ENCODE measurements at places on chromosomes 16 and 17.

- no peak for DNase-seq
Observed at GRCh38 chr17:27290916-27291598, 2.9 kb upstream of the WSB1 start.

GRCh38 chr16:28313587-28313986, 21.3 kb downstream of the SBK1 start:
- DNase-seq: no peak

- no peak for DNase-seq
Observed at GRCh38 chr17:63358111-63358839, 87.8 kb downstream of the CYB561 start.

DNA sequence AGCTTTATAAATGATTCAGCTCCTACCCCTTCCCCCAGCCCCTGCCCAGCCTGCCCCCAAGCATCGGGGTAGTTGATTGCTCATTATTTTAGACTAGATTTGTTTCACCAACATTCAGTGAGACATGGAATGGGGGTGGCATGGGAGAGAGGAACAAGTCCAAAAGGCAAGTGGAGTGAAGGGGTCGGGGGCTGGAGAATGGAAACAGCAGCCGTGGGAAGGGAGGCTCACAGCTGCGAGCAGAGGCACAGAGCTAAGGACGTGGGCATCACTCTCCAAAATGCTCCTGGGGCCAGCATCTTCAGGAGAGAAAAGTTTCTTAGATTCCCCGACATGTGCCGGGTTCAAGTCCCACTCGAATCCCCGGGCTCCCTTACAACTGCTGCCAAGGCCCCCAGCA, 19.3 kb downstream of the PIPOX start:
- DNase-seq: no peak

GRCh38 chr16:11370084-11370931, 25.0 kb downstream of the RMI2 start:
- no peak for DNase-seq

DNA sequence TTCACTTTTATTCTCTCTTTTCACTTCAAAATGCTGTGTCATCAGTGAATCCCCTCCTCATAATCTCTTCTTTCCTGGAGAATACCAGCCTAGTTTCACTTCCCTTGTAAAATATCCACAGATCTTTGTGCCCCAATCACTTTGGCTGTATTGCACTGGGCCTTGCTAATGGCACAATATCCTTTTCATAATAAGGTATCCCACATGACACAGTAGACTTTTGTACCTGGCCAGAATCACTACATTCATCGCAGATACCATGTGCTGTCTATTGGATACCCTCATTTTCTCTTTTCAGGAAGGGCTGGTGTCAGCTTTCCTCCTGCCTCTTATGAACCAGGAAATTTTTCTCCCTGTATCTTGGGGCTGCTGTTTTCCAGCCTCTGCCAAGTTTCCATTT, 25.7 kb upstream of the TOX3 start:
- no peak for DNase-seq

- DNase-seq: no peak
Observed at GRCh38 chr16:69561901-69562300, 3.9 kb upstream of the NFAT5 start.

DNA sequence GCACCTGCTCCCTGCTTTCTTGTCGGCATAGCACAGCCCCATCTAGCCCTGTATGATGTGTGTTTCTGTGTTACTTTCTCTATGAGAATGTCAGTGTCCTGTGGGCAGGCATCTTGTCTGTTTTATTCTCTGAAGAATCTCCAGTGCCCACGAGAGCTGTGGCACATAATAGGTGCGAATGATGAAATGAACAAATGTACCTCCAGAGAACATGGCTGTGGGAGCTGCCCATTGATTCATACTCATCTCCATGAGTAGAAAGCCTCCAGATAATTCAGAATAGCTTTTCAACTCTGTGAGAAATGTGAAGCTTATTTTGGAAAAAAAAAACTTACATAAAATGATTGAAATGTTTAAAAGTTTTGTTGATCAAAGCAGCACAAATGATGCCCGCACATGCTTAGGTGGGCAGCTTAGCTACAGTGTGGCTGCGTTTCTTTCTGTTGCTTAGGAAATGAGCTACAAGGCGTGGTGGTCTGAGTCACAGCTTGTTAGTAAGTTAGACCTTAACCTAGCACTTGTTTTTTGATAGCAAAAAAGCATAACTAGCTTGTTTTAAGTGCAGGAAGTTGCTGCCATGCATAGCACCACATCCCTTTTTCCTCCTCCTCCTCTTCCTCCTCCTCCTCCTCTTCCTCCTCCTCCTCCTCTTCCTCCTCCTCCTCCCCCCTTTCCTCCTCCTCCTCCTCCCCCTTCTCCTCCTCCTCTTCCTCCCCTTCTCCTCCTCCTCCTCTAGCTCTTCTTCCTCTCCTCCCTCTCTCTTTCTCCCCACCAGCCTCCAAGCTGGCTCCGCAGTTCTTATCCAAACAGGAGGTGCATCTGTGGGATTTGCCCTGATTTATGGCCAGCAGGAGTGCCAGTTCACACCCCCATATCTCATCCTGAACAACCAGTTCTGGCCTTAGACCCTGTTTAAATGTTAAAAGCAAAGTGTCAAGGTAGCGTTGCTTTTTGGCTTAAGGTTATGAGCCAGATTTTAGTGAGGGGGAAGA, 221.5 kb downstream of the IRF8 start:
- no peak for DNase-seq

GRCh38 chr16:55280587-55280986, 43.4 kb upstream of the IRX6 start:
- DNase-seq: no peak

DNA sequence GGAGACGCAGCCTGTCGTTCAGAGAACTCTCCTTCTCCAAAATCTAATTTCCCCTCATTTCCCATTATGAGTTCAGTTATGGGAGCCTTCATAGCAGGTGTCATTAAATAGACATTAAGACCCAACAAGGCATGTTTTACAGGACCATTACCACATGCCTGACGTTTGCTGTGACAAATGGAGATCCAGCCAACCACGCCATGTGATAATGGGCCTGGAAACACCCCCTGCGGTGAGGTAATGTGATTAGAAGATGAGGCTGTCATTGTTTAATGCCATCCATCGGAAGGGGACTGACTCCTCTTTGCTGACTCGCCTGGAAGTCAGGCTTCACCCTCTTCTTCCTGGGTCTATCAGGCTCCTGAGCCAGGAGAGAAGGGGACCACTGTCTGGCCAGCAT, 76.9 kb downstream of the WSCD1 start:
- no peak for DNase-seq

DNA sequence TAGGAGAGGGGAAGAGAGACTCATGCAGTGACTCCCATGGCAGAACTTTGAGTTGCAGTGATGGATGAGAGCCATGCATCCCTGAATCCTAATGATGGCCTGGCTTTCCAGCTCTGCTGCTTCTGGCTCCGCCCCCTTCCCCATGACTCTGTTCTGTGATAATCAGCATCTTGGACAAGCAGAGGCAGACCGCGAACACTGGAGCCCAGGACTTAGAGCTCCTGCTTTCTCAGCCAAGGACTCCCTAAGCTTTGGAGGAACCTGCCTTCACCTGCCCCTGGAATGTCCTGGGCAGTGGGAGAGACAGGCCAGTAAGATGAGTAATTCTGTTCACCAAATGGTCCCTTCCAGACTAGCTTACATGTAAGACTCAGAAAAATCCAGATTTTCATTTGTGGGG, 12.5 kb downstream of the CCDC92B start:
- DNase-seq: no peak

- DNase-seq: no peak
Observed at GRCh38 chr17:82283208-82283749, 9.8 kb upstream of the CSNK1D start.

DNA sequence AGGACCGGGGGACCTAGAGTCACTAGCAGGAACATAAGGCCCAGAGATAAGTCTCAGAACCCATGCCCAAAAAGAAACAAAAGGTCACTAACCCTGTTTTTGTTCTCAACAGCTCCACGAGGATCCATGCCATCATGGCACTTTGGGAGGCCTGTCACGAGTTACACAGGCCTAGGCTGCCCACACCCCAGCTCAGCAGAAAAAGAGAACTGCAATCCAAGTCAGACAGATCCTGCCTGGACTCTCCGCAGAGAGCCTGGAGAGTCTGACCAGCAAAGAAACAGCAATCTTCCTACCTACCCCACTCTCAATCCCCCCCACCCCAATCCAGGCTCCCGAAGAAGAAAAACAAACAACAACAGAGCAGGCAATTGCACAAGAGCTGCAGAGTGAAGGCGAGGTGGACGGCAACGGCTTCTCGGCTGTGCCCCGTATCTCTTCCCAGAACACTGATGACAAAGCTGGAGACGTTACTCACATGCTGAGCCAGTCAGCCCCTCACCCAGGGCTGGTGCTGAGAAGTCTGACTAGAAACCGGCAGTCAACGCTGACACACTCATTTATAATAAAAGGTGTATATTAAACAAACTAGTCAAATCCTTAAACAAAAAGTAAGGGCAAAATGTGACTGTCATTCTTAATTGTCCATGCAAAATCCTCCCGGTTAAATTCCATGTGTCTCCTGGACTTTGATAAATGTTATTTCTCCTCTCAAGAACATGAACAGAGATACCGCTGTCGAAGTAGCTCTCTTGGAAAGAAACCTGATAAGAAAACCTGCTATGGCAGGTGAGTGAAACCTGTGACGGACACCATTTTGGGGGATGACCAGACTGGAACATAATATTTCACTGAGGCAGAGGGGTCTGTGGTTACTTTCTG, 89.3 kb downstream of the SMG6 start:
- DNase-seq: no peak

DNA sequence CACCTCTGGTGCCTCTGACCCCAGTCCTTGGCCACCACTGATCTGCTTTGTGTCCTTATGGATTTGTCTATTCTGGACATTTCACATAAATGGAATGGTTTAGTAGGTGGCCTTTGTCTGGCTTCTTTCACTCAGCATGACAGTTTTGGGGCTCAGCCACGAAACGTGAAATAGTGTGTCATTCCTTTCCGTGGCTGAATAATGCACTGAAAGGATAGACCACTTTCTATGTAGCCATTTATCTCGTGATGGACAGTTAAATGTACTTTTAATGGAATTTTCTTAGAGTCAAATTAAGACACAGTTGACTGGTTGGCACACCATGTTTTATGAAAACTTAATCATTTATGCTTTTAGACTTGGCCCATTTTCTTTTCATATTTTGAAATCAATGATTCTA, 57.4 kb downstream of the LITAF start:
- DNase-seq: no peak

DNA sequence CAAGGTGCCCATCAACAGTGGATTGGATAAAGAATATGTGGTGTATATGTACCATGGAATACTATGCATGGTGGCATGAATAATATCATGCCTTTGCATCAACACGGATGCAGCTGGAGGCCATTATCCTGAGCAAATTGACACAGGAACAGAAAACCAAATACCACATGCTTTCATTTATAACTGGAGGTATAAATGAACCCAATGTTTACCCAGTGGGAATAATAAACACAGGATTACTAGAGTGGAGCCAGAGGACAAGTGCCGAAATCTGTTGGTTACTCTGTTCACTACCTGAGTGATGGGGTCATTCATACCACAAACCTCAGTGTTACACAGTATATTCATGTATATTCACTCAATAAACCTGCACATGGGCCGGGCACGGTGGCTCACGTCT, 125.2 kb downstream of the CDH11 start:
- no peak for DNase-seq
